GM06990 (cell line): ENCODE measurements at places on chromosomes 16 and 17.

GRCh38 chr17:28702752-28703150, 8.9 kb downstream of the PROCA1 start:
- no peak for DNase-seq

GRCh38 chr17:1611715-1612114, 16.9 kb downstream of the SLC43A2 start:
- no peak for DNase-seq

GRCh38 chr16:66375451-66375850, 9.0 kb downstream of the CDH5 start:
- DNase-seq, result no peak

- no peak for DNase-seq
Measured at GRCh38 chr17:45677770-45678169, 106.3 kb upstream of the CRHR1 start.
